Stimulated activated naive CD4-positive, alpha-beta T cell treated with Interleukin-2 at 50 U/mL for 16 hours (primary cell): ENCODE measurements at places on chromosomes 3 and 15.

- DNase-seq: no peak
Measured at GRCh38 chr3:187210091-187210490, 12.8 kb downstream of the RTP1 start.

DNA sequence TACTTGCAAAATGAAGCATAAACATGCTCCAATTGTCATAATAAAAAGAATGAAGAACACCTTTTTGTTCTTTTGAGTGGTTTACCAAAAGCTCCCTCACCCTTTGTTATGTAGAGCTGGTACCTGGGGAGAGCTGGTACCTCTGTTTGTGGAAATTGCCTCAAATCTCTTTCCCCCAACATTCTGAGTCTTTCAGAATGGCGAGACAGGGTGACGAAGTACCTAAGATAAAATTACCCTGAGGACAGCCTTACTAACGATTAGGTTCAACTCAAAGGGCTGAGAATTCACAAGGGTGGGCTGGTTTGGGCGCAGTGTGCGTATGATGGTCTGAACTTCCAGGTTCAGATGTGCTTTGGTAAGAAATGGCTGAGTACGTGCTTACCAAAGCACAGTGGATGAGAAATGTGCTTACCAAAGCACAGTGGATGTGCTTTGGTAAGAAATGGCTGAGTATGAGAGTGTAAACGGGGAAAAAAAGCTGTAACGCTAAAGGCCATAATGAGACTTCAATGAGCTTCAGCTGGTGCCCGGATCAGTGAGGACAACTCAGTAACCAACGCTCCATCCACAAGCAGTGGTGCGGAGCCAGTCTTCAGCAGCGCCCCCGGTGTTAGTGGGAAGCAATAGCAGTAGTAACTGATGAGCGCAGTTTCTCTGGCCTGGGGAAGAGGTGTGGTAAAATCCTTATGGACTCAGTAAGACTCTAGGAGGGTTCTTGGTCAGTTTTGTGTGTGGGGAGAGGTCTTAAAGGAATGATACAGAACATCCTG lies 72.3 kb upstream of the LRIG1 start:
- DNase-seq: no peak

GRCh38 chr3:105527535-105527934 lies 160.8 kb downstream of the ALCAM start:
- DNase-seq: no peak

DNA sequence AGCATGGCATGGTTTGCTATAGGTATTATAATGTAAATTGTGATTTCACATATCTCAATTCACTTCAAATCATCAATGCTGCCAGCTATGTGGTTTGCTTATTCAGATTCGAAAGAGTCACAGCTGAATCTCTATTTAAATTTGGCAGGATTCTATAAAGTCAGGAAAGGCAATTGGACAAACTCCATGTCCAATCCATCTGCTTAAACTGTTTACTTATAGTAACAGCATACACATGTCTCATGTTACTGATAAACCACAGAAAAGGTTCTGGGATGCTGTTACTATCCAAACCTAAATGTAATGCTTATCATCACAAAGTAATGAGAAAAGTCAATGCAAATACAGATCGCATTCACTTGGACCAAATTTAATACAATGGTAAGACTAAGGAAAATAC lies 229.7 kb downstream of the ISL2 start:
- DNase-seq: no peak

DNA sequence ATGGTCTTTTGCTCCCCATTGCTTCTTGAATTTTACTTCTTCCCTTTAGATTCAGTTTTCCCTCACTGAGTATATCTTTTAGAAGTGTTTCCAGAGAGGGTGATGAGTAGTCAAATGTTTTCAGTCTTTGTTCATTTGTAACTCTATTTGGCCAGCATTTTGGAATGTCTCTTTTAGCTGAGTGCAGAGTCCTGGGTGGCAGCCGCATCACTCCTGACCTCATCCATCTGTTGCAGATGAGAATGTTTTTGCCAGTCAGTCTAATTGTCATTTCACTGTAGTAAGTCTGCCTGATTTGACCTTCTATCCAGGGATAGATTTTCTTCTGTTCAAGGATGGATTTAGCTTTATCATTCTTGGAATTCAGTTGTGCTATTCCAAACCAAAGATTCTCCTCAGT lies 7.3 kb downstream of the SRPRB start:
- DNase-seq: no peak

- no peak for DNase-seq
Measured at GRCh38 chr3:188176476-188176875, 22.5 kb downstream of the LPP start.

DNA sequence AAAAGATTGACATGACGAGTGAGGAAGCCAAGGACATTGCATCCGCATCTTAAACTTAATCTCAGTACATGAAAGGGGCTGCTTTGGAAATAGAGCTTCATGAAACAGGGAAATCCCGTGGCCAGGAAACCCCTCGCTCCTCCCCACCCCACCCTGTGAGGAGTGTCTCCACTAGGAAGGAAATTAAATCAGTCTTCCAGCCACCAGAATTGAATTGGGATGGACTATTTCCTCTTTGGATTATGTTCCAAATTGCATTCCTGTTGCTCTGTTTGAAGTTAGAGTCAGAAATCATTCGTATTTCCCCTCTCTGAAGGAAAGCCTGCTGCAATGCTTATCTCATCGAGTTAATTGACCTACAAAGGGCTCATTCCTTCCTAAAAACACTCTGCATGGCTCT lies 35.8 kb downstream of the CLDN11 start:
- DNase-seq: no peak

- DNase-seq: no peak
Measured at GRCh38 chr3:65873028-65873427, 165.7 kb downstream of the MAGI1 start.
